ENCODE measurements at places on chromosomes 1 and 21.

GRCh38 chr1:232310541-232310940 lies 319.4 kb downstream of the SIPA1L2 start:
- peaks cover 5% of the 10 kb centered on the region for H3K4me1 ChIP-seq
- H3K36me3 ChIP-seq = no peaks in the 10 kb centered on the region
- no peak for DNase-seq
- H3K27ac ChIP-seq = no peak overlapping the region
- H3K4me3 ChIP-seq = no peak overlapping the region
- no peaks in the 10 kb centered on the region for H3K27me3 ChIP-seq

DNA sequence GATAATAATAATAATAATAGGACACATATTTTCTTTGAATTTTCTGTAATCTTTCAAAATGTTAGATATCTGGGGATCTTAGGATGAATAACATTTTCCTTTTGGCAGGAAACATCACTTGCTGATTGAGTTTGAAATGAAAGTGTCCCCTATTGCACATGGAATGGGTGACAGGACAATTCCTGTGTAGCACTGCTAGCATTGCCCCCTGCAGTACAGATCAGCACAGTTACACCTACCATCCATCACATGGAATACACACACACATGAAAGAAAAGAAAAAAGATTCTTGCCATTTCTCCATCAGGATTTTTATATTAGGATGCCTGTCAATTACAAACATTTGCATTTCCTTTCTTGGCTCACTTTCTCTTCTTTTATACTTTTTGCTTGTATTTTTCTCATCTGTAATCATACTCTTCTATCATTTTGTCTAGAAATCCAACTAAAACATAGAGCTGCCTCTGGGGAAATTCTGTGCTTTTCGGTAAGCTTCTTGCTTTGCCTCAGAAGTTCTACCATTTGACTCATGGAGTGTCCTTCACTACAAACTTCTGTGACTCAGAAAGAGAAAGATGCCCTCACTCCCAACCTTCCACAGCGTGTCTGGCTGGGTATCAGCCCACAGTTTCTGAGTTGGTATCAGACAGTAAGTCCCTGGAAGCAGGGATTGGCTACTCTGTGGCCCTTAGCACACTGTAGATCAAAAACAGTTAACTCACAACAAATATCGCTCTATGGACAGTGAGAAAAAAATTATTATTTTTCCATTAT lies 641.2 kb downstream of the PTPRC start:
- H3K27me3 ChIP-seq = no peaks in the 10 kb centered on the region
- DNase-seq = no peak
- no peak overlapping the region for H3K4me3 ChIP-seq
- H3K4me1 ChIP-seq = no peaks in the 10 kb centered on the region
- H3K27ac ChIP-seq = no peak overlapping the region
- no peaks in the 10 kb centered on the region for H3K36me3 ChIP-seq

DNA sequence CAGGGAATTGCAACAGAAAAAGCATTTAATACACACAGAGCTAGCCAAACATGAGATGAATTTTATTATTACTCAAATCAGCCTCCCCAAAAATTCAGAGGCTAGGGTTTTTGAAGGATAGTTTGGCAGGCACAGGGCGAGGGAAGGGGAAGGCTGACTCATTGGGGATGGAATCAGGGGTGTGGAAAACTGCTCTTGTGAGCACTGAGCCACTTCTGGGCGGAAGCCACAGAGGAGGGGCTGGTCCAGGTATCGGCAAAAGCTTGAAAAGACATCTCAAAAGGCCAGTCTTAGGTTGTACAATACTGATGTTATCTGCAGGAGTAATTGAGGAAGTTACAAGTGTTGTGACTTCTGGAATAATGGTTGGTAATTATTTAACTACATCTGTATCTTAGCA lies 109.4 kb downstream of the TLR5 start:
- no peak for DNase-seq
- no peak overlapping the region for H3K4me3 ChIP-seq
- no peak overlapping the region for H3K27ac ChIP-seq
- H3K27me3 ChIP-seq = no peaks in the 10 kb centered on the region

DNA sequence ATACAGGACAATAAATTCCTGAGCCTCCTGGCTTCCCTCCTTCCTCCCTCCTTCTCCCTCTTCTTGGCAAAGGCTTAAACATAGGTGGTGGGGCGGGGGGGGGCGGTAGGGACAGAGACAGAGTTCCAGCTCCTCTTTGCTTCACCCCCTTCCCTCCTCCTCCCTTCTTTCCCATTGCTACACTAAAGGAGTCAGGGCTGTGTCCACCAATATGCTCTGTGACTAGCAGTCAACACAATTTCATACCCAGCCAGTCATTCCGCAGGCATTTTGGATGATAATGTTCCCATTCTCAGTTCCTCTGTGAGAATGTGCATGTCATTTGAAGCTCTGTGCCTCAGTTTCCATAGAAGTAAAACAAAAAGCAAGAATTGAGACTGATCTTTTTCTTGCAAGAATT lies 1.7 kb downstream of the LMOD1 start:
- no peaks in the 10 kb centered on the region for H3K36me3 ChIP-seq
- H3K4me1 ChIP-seq = peaks cover 3% of the 10 kb centered on the region
- peaks cover 7% of the 10 kb centered on the region for H3K27me3 ChIP-seq
- H3K4me3 ChIP-seq = no peak overlapping the region
- no peak for DNase-seq
- no peak overlapping the region for H3K27ac ChIP-seq

DNA sequence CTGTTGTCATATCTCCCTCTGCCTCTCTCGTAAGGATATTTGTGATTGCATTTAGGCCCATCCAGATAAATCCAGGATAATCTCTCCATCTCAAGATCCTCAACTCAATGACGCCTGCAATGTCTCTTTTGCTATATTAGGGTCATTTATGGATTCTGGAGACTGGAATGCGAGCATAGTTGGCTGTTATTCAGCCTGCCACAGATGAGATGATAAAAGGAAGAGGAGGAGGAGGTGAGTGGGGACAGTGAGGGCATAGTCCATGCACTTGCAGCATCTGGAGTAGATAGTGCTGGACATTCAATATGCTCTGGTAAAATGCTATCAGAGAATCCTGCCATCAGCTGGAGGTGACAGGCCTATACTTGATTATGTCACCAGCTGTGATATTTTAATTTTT lies 131.6 kb upstream of the CACNA1E start:
- H3K4me1 ChIP-seq = no peaks in the 10 kb centered on the region
- no peak overlapping the region for H3K27ac ChIP-seq
- no peak for DNase-seq

Measured in iPS DF 6.9 (cell line).